ENCODE measurements at places on chromosomes 7 and 10.

DNA sequence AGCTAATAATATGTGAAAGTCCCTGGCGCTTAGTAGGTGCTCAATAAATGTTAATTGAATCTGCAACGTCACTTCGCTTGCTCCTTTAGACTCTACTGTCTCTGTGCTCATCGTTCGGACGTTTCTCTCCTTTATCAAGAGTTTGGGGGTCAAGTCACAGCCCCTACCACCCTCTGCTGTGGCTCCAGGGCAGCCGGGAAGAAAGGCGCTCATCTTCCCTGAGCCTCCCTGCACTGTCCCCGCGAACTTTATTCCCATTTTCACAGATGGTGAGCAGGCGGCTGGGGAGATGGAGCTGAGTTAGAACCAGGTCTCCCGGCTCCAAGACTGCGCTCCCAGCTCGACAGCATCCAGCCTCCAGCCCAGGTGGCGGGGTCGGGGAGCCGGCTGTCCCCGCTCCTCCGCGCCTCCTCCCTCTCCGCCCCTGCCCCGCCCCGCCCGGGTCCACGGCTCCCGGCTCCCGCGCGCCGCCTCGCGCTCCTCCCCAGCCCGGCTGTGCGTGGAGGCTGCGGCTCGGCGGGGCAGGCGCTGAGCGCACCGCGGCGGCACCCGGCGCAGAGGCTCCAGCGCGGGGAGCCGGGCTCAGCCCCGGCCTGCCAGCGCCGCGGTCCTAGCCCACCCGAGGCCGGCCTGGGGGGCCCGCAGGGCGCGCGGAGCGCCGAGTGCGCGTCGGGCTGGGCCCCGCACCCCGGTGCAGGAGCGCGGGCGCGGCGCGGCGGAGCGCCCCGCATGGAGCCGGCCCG is at the start of gene CLEC2L:
CLEC2L (plus strand) TSS at position 487 of the 743 bp plus-strand sequence; CDS start at position 730, 243 bp downstream.
- peaks cover 55% of the 10 kb centered on the region for H3K27me3 ChIP-seq
- H3K4me3 ChIP-seq = peak within 1 kb of the TSS; percentile 40
- no peak within 1 kb of the TSS for H3K27ac ChIP-seq
- peaks cover 4% of the 10 kb centered on the region for H3K4me1 ChIP-seq
- no peak for DNase-seq

- H3K27me3 ChIP-seq = no peaks in the 10 kb centered on the region
- H3K27ac ChIP-seq = no peak overlapping the region
- no peak for DNase-seq
- peaks cover 70% of the 10 kb centered on the region for H3K36me3 ChIP-seq
These were observed 29.5 kb downstream of the CDC123 start for GRCh38 chr10:12225444-12225843.

DNA sequence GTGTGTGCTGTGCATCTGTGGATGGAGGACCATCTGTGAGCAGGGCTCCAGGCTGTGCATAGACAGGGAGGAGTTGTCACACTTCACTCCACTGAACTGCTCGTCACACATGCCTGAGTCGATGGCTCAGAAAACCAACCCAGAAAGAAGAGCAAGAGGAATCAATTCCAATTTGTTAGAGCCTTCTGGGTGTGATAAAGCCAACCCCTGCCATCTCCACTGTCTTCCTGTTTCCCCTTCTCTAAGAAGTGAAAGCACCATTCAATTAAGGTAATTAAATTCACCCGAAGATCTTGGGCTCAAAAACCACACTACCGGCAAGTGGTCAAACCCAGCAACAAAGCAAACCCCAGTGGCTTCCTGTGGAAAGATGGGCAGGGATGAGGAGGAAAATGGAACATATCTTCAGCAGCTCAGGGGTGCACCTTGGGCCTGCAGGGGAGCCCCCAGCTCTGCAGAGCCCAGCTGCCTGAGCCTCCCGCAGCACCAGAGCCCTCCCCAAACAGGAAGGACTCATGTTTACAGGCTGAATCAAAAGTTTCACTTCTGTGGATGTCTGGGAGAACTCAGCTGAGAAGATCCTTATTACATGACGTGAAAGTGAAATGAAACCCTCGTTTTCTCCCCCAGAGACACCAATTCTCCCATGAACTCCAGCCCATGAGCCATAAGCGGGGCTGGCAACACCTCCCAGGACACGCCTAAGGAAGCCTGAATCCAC is 10.9 kb downstream of the C10orf71 start:
- no peaks in the 10 kb centered on the region for H3K36me3 ChIP-seq
- no peak overlapping the region for H3K4me3 ChIP-seq
- H3K27me3 ChIP-seq = no peaks in the 10 kb centered on the region
- no peak for DNase-seq

- no peaks in the 10 kb centered on the region for H3K27me3 ChIP-seq
- no peak for DNase-seq
- no peak overlapping the region for H3K27ac ChIP-seq
- H3K36me3 ChIP-seq = no peaks in the 10 kb centered on the region
- H3K4me1 ChIP-seq = no peaks in the 10 kb centered on the region
- no peak overlapping the region for H3K4me3 ChIP-seq
These were observed 142.6 kb downstream of the PLXDC2 start for GRCh38 chr10:19958787-19959186.

DNA sequence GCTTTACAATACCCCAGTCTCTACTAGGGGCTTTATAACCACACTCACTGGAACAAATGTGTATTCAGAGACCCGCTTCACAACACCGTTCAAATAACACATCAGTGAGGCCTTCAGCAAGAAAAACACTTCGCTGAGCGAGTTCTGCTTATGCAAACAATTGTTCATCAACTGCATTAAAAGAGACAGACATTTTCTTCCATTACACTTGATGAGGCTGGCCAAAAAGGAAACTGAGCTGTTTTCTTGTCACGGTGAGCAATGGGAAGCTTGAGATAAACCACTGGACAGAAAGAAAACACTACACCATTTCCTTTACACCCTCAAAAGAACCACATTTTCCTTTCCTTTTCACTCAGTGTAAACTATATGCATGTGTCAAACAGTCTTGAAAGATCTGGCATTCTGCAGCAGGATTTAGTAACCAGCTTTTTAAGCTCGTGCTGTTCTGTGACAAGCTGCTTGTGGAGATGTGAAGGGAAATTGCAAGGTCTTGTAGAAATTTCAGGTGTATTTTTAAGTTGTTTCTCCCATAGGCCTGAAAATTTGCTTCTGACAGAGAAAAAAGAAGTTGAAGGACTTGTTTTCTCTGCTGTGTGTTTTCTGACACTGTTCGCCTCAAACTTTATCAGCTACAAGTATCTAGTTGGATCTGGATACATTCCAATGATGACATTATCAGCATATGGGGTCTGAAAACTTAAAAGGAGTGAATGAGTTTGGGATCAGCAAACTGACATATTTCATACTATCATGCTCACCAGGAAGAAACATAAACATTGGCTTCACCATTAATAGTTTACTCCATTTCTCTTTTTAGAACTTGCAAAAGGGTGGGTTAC is 693.1 kb downstream of the PARD3 start:
- no peak overlapping the region for H3K27ac ChIP-seq
- peaks cover 6% of the 10 kb centered on the region for H3K36me3 ChIP-seq
- no peaks in the 10 kb centered on the region for H3K27me3 ChIP-seq
- DNase-seq = no peak

- no peaks in the 10 kb centered on the region for H3K4me1 ChIP-seq
- H3K27ac ChIP-seq = no peak overlapping the region
- no peak for DNase-seq
- H3K4me3 ChIP-seq = no peak overlapping the region
These were observed 206.6 kb downstream of the BAMBI start for GRCh38 chr10:28883741-28884423.

GRCh38 chr7:101465131-101465530 is 102.5 kb downstream of the COL26A1 start:
- peaks cover 3% of the 10 kb centered on the region for H3K27me3 ChIP-seq
- DNase-seq = no peak
- H3K27ac ChIP-seq = no peak overlapping the region
- no peaks in the 10 kb centered on the region for H3K4me1 ChIP-seq
- H3K4me3 ChIP-seq = no peak overlapping the region

GRCh38 chr10:98567391-98568133 is 120.8 kb upstream of the HPS1 start:
- no peaks in the 10 kb centered on the region for H3K4me1 ChIP-seq
- H3K27ac ChIP-seq = no peak overlapping the region
- no peak for DNase-seq
- H3K36me3 ChIP-seq = no peaks in the 10 kb centered on the region
- H3K27me3 ChIP-seq = no peaks in the 10 kb centered on the region
- H3K4me3 ChIP-seq = no peak overlapping the region

- no peak overlapping the region for H3K4me3 ChIP-seq
- H3K36me3 ChIP-seq = peaks cover 59% of the 10 kb centered on the region
- no peak overlapping the region for H3K27ac ChIP-seq
- no peak for DNase-seq
These were observed 53.6 kb downstream of the DLD start for GRCh38 chr7:107944411-107945169.

DNA sequence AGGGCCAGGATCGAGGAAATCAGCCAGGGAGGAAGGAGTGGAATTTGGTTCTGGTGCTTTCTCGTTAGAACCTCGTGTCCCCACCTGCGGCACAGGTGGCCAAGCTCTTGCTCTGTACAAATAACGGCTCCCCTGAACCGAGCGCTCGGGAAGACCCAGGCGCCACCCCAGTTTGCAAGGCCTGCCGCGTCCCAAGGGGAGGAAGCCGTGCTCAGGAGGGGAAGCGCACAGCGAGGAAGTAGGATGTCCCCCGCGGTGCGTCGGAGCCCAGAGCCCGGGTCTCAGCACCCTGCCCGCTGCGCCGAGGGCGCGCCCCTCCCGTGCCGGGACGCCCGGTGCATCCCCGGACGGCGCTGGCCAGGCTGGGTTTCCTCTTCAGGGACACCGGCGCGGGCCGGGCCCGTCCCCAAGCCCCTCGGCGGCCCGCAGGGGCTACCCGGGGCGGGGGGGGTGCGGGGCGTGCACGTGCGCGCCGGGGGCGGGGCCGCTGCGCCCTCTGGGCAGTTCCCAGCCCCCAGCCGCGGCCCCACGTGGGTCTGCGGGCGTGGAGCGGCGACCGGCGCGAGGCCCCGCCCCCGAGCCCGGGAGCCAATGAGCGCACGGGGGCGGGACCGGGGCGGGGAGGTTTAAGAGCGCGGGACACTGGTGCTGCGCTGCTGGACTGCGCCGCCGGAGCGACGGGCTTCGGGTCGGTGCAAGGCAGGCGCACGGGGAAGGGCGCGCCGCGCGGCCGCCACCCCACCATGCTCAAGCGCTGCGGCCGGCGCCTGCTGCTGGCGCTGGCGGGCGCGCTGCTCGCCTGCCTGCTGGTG is at the start of gene LFNG:
LFNG (plus strand) TSS at position 656 of the 812 bp plus-strand sequence; CDS start at position 744, 88 bp downstream.
- H3K4me1 ChIP-seq = peaks cover 54% of the 10 kb centered on the region
- H3K36me3 ChIP-seq = no peaks in the 10 kb centered on the region
- H3K27me3 ChIP-seq = peaks cover 8% of the 10 kb centered on the region
- peak within 1 kb of the TSS; percentile 78 for H3K4me3 ChIP-seq
